ENCODE measurements at places on chromosomes 3 and 15.

DNA sequence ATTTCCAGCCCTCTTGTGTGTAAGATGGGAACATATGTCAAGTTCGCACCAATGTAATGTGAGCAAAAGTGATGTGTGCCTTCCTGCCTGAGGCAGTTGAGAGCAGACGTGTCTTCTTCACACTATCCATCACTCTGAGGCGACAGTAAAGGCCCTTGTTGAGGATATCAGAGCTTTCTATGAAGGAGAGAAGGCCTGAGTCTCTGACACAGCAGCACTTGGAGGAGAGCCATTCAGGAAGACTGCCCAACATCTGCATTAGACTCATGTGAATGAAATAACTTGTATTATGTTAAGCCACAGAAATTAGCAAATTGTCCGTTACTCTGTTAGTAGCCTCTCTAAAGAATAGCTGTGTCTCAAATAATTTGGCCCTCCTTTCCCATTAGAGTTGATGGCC, 108.8 kb upstream of the CCDC54 start:
- no peak for DNase-seq

GRCh38 chr3:2579206-2579605, 480.5 kb downstream of the CNTN4 start:
- DNase-seq: no peak

DNA sequence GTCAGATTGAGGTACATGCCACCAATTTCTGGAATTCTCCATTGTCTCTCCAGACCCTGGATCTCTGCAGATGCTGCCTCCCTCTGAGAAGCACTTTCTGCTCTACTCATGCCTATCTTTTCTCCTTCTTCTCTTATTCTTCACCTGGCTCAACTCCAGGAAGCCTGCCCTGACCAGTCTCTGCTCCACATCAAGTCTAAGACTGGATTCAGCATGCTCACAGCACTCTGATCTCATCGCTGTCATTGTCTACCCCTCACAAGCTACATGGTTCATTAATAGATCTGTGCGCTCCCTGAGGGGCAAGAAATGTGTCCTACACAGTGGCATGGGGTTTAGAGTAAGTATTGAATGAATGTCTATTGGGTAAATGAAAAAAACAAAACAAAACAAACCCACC, 38.7 kb downstream of the CCR4 start:
- no peak for DNase-seq

GRCh38 chr3:161042023-161042501, 63.1 kb downstream of the B3GALNT1 start:
- DNase-seq: no peak

DNA sequence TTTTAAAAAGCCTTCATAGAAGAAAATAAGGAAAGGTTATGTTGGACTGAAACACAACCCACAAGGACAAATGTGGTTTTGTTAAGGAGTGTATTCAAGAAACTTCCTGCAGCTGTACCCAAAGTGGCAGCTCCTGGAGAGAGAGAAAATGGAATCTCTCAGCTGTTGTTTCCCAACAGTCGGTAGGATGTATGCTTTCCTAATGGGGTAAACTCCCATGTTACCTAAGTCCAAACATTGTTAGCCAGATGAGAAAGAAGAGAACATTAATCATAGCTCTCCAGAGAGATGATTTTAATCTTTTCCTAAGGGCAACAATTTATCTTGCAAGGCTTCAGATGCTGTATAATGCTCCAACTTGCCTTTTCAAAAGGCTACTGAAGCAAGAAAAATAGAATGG, 22.6 kb upstream of the TEX9 start:
- DNase-seq: no peak

DNA sequence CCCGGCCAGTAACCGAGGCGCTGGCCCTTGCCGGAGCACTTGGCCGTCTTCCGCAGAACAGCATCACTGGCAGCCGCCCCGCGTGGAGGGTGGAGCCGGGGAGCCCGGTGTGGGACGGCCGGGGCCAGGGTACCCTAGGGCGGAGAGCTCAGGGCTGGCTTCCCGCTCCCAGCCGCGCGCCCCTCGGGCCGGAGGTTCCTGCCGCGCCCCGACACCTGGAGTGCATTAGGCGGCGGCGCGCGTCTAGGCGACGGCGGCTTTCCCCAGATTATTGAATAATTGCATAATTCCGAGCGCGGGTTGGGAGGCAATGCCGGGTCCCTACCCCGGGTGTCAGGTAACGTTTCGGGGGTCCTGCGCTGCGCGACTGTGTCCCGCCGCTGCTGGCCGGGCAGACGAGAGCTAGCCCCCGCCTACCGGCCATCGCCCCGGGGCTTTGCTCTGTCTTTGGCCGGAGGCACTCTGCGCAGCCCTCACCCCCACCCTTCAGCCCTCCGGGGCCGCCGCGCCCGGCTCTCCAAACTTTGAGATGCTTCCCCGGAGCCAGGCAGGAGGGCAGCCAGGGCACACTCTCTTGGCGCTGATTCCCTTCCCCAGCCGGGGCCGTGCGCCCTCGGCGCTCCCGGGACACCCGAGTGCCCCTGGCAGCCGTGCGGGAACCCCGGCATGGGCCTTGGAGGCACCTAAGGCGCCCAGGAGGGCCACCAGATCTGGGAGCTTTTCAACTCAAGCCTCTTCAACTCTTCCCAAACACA, 749 bp downstream of the ITGA11 start:
- no peak for DNase-seq

GRCh38 chr3:9230596-9230995, 18.9 kb downstream of the SRGAP3 start:
- no peak for DNase-seq

GRCh38 chr15:45868109-45868691, 233.4 kb downstream of the SQOR start:
- DNase-seq: no peak

- DNase-seq: no peak
Observed at GRCh38 chr3:31921837-31922236, 59.2 kb downstream of the OSBPL10 start.

GRCh38 chr3:80297720-80298119, 529.9 kb upstream of the ROBO1 start:
- no peak for DNase-seq

- DNase-seq: no peak
Observed at GRCh38 chr15:51982013-51982769, 10.6 kb upstream of the LEO1 start.

DNA sequence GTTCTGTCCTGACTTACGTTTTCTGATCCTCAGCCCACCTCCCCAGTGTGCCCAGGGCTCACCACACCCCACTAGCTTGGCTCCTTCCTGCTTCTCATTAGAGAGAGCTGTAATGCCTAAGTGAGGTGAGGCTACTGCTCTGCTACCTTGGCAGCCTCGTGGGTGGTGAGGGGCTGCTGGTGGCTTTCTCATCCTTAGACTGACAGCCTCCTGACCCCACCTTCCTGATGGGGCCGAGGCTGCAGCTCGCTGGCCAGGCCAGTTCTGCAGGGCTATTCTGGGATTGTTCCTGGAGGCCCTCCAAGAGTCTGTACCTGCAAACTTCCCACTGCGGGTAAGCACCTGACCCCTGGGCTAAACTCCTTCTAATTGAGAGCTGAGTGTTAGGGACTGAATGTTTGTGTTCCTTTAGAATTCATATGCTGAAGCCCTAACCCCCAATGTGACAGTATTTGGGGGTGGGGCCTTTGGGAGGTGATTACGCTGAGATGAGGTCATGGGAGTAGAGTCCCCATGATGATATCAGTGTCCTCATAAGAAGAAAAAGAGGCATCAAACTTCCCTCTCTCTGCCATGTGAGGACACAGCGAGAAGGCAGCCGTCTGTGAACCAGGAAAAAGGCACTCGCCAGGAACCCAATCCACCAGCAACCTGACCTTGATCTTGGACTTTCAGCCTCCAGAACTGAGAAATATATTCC, 38.1 kb upstream of the IQSEC1 start:
- no peak for DNase-seq

- no peak for DNase-seq
Observed at GRCh38 chr3:38805765-38806386, 10.1 kb downstream of the SCN10A start.

- no peak for DNase-seq
Observed at GRCh38 chr3:102394517-102394916, 40.3 kb upstream of the ZPLD1 start.

DNA sequence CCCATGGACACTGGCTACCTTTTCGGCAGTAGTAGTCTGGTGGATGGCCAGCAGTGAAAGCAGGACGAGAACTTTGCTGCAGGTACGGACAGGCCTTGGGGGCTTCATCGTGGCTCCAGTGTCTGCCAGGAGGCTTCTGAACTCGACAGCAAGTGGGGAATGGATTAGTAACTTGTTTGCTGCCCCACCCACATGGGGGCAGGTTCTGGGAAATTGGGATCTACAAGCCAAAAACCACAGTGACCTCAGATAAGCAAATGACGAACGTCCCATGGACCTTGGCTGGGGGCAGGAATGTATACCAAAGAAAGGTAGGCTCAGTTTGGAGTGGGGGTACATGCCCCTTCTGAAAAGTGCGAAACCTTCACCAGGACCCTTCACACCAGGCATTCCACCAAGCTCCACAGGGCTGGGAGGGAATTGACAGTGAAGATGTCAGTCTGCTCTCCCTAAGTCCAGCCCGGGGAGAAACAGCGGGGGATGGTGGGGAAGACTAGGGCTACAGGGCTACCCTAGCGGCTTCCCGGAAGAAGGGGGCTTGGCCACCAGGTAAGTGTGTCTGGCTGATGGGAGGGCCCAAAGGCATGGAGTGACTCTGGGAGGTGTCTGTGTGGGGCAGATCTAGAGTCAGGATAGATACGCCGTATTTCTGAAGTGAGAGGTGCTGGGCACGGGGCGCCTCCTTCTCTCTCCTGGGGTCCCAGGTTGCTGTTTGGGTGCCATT, at the start of gene ITIH4:
Gene ITIH4, minus strand, starts transcription at position 138 of the 724 bp plus-strand sequence. Its CDS starts 30 bp downstream, at position 108.
- DNase-seq: no peak

DNA sequence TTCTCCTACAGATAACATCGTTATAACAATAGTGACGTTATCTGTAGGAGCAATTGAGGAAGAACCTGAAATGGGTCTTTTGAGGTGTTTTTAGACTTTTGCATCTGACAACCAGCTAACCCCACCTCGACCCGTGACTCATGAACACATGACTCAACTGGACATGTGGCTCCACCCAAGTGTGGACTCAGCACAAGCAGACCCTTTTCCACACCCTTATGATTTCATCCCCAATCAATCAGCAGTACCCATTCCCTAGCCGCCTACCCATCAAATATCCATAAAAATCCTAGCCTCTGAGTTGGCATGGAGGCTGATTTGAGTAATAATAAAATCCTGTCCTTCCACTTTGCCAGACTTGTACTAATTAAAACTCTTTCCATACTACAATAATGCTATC, 255.4 kb downstream of the ARPP21 start:
- no peak for DNase-seq

DNA sequence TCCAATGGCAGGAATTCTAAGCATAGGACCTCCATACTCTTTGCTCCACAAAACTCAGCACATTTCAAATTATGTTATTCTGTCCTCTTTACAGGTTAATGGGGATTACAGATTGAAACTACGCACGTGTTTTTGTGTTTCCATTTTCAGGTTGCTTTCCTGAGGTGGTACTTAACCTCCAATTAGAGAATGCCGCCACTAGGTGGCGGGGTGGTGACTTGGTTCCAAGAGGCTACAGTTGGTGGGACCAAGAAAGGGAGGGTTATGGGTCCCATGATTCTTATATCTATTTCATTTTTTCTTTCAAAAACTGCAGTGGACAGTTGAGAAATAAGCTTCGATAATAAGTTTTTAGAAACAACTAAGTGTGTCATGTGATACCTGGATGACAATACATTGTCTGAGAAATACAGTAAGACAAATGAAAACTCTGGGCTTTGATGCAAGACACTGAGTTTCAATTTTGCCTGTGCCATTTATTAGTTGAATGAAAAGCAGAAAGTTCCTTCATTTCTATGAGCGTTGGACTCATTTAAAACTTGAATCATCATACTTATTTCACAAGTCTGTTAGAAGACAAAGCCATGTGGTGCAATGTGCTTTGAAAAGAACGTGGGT, 539.0 kb downstream of the FGF12 start:
- no peak for DNase-seq

- DNase-seq: no peak
Observed at GRCh38 chr3:161740421-161740820, 243.8 kb downstream of the OTOL1 start.

- DNase-seq: no peak
Observed at GRCh38 chr3:16514755-16515353, 1.4 kb upstream of the RFTN1 start.

Data from activated naive CD4-positive, alpha-beta T cell (primary cell).